Stimulated activated CD8-positive, alpha-beta memory T cell treated with anti-CD3 and anti-CD28 coated beads, Interleukin-4, amount 100 ng/mL, for 1 hour (primary cell): ENCODE measurements at places on chromosomes 16 and 17.

DNA sequence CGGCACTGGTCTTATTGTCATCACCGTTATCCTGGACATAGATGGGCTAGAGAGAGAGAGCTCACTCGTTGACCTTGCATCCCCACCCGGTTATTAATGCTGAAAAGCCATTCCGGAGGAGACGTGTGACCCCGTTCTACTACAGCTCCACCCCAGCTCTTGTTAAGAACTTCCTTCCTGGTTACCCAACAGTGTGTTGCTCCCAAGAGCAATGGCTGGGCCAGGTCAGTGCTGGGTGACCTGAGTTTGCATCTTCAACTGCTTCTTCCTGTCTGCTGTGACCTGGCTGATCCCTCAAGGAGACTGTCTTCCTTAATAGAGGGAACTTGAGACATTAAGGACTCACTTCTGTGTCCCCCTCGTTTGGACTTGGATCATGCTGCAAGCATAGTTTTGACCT, 96.1 kb upstream of the SDK2 start:
- no peak for DNase-seq

GRCh38 chr17:72297326-72298115, 176.7 kb downstream of the SOX9 start:
- DNase-seq: no peak

- no peak for DNase-seq
Observed at GRCh38 chr17:19386974-19387920, at the start of gene MFAP4. Gene MFAP4, minus strand, starts transcription at chr17:19387190. Its CDS starts 35 bp downstream, at chr17:19387155.

GRCh38 chr16:68719993-68720489, 17.1 kb upstream of the CDH1 start:
- no peak for DNase-seq

- DNase-seq: no peak
Observed at GRCh38 chr17:48545022-48545375, at the start of gene HOXB2. Gene HOXB2, minus strand, starts transcription at chr17:48545109. Its CDS starts 198 bp downstream, at chr17:48544911.

DNA sequence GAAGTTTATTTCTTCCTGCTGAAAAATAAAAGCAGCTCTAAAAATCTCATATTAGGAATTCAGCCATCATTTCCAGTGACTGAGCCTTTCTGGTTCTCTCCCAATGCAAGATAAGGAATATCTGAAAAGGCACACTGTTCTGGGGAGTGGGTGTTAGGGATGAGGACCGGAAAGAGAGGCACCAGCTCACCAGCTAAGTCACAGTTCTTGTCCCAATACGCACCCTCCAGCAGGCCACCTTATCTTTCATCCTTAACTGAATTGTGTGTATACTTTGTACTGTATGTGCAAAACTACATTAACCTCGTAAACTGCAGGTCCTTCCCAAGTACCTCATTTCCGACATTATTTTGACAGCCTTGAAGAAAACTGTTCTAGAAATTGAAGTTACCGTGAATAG, 11.0 kb downstream of the AMFR start:
- DNase-seq: no peak

- DNase-seq: no peak
Observed at GRCh38 chr17:39970157-39970692, 7.4 kb downstream of the GSDMA start.
